DMS53 (cell line): ENCODE measurements at places on chromosomes 16 and 17.
A peak's percentile ranks its signal among the peaks of the same experiment; 100 is the strongest.

- DNase-seq, result no peak
These were observed 1139.8 kb downstream of the CDH11 start for GRCh38 chr16:63982110-63982509.

DNA sequence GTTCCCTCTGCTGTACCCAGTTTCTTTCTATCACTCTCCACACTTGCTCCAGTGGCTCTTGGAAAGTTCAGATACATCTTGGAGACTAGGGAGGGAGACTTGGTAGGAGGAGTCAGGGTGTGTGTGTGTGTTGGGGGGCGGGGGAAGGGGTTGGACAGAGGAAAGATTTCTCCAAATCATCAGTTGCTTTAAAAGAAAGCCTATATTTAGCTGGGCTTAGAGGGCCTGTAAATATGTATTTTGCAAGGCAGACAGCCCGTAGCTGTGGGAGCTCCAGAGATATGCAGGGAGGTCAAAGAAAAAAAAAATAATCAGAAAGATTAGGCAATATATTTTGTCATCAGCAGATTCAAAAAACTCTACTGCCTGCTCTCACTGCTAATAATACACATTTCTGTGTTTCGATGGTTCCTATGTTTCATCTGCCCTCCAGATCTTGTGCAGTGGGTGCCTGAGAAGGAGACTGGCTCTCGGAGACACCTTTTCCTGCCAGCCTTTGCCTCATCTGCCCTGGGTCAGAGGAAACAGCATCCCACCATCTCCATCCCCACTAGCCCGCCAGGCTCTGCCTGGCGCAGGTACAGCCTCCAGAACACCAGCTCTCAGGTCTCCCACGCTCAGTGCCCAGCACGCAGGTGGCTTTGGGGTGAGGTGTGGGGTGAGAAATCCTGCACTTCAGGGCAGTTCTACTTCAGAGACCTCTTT is 4.8 kb upstream of the PPP1R9B start:
- no peak for DNase-seq

GRCh38 chr17:42660692-42661345 is 1.7 kb downstream of the TUBG2 start:
- DNase-seq, result no peak

DNA sequence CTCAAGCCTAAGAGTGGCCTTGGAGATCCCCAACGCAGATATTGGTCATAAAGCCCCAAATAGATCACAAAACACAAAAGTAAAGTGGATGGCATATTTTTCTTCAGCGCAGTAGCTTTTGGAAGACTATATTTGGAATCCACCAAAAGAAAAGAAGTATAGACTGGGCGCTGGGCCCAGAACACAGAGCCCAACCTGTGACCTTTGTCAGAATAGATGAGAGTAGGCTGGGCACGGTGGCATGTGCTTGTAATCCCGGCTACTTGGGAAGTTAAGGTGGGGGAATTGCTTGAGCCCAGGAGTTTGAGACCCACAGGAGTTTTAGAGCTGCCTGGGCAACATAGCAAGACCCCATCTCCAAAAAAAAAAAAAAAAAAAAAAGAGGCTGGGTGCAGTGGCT is 14.6 kb downstream of the SCIMP start:
- no peak for DNase-seq

- no peak for DNase-seq
These were observed 249.2 kb downstream of the HAPSTR1 start for GRCh38 chr16:9340526-9341256.

GRCh38 chr17:12067485-12067884 is 46.8 kb downstream of the MAP2K4 start:
- no peak for DNase-seq

- peak; percentile 14 for DNase-seq
These were observed 79.5 kb downstream of the CA4 start for GRCh38 chr17:60229188-60229802.

DNA sequence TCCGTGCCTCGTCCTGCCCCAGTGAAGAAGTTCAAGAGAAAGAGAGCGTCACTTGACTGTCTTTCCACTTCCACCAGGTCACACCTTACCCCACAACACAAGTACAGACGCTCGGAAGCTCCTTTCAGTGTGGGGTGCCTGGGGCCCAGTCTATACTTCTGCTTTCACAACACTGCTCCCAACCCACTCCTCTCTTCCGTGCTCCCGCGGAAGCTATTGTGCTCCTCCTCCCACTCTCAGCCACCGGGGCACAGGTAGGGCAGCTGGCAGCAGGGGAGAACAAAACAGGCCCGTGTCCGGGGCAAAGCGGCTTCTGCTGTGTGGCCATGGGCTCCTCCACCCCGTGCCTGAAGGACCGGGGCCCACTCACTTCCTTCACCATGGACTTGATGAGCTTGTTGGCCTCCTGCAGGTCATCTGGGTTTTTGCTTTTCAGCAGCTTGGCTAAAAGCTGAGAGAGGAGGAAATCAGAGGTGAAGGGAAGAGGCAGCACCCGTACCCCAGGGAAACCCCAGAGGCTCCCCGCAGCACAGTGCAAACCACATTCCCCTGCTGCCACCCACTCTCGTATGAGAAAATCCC is 18.9 kb downstream of the GGA3 start:
- no peak for DNase-seq

- DNase-seq, result no peak
These were observed 45.4 kb upstream of the CCL1 start for GRCh38 chr17:34408439-34408838.

- no peak for DNase-seq
These were observed 181.5 kb upstream of the MON1B start for GRCh38 chr16:77009453-77009852.

- peak; percentile 37 for DNase-seq
These were observed 12.6 kb downstream of the CDH15 start for GRCh38 chr16:89183975-89184676.

GRCh38 chr17:45780921-45781320 is 3.2 kb upstream of the CRHR1 start:
- no peak for DNase-seq

DNA sequence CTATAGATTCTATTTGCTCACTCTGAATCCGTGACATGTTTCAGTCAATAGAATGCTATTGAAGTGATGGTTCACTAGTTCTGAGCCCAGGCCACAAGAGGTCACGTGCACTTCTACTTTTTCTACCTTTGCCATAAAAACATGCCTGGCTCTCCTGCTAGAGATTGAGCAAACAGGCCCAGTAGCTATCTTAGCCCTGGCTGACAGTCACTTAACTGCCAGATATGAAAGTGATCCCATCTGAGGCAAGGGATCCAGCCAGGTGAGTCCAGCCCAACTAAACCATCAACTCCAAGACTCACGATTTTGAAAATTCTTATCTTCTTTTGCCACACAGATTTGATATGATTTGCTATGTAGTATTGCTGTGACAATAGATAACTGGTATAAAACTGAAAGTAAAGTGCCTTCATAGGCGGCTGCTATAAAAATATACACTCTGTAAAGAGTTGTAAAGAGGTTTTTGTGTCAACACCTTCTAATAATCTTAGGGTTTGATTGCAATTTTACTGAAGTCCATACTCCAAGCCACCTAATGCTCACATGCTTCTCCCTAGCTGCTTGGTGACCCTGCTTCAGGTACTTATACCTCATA is 937.7 kb upstream of the SOX9 start:
- DNase-seq, result peak; percentile 91

GRCh38 chr16:19746561-19746960 is 28.5 kb downstream of the IQCK start:
- DNase-seq, result no peak

- no peak for DNase-seq
These were observed 344.7 kb downstream of the GRIN2A start for GRCh38 chr16:9837481-9837880.

DNA sequence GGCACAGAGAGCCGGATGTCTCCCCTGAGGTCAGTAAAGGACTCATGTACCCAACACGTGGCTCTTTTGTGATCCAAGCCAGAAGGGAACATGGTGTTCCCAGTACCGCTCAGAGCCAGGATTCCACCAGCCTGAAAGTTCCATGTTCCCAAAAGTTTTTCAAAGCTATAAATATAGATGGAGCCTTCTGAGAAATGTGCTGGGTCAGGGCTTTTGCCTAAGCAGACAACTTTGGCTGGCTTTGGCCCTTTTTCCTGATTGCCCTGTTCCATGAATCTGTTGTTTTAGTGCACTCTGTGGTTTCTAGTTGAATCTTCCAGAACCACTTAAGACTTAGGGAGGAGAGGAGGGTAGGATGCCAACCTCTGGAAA is 128.5 kb upstream of the HS3ST2 start:
- no peak for DNase-seq

DNA sequence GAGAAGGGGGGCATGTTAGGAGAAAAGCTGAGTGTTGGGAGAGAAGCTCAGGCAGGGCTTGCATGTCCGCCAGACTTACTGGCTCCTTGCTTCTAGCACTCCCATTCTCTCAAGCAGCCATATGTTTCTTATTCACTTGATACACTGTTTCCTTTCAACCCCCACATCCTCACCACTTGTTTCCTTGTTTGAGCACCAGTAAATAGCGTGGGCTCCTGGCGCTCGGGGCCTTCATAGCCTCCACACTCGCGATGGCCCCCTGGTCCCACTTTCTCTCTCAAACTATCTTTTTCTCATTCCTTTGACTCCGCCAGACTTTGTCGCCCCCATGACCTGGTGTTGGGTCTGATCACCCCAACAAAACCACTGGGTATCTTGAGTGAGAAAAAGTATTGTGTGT is 16.6 kb downstream of the ATP5PD start:
- no peak for DNase-seq

GRCh38 chr16:51538707-51539498 is 387.8 kb upstream of the SALL1 start:
- DNase-seq, result no peak

DNA sequence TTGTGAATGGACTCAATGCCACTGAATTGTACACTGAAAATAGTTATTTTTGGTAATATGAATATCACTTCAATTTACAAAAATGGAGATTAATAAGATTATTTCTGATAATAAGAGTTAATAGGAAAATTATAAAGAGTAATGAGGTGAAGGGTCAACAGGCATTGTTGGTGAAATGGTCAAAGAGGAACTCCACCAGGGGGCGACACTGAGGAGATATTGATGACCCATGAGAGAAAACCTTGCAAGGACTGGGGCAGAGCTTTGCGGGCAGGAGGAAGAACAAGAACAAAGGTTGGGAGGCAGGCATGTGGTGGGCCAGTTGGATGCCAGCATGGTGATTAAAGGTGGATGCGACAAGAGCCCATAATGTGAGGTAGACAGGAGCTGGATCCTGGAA is 74.0 kb upstream of the XYLT1 start:
- DNase-seq, result peak; percentile 8

- DNase-seq, result no peak
These were observed 384.3 kb downstream of the CDH13 start for GRCh38 chr16:83010776-83011720.

DNA sequence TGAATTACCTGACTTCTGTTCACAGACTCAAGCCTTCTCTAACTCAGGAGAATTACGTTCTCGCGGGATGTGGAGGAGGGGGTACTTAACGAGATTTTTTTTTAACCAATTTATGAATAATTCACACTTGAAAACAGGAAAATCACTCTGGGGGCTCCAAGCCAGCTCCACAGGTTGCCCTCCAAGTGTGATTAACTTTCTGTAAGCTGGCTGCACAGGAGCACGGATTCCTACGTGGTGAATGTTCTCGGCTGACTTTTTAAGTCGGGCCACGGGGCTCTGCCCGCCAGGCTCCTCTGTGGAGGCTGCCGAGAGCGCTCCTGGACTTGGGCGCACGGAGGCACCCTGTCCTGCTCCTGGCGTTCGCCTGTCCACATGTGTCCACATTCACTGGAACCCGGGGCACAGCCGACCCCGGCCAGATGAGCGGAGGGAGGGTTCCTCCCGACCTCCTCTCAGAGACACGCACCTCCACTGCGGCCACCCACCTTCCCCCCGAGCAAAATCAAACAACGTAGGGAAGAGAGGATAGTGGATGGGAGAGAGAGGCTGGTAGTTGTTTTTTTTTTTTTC is 147.1 kb upstream of the CHMP6 start:
- no peak for DNase-seq

DNA sequence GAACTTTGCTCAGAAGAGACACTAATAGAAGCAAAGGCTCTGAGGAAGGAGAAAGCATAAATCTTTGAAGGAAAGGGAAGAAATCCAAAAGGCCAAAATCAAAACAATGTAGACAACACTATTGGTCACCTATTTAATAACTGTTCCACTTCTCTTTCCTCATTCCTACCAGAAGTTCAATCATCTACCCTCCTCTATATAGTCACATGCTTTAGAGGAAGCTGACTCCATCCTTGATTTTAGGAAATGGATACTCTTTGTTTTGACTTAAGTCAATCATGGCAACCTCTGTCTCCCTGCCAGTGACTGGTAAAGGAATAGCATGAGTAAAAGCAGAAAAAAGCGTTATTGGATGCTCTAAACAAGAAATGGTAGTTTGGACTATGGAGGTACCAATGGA is 7.3 kb downstream of the BRIP1 start:
- no peak for DNase-seq

- no peak for DNase-seq
These were observed 17.4 kb downstream of the ZNF423 start for GRCh38 chr16:49838441-49839016.

GRCh38 chr16:55116165-55116920 is 185.7 kb downstream of the IRX5 start:
- DNase-seq, result no peak

- no peak for DNase-seq
These were observed 130.2 kb downstream of the ABCC6 start for GRCh38 chr16:16092925-16093627.

- no peak for DNase-seq
These were observed 7.9 kb downstream of the CLUAP1 start for GRCh38 chr16:3508736-3509135.

DNA sequence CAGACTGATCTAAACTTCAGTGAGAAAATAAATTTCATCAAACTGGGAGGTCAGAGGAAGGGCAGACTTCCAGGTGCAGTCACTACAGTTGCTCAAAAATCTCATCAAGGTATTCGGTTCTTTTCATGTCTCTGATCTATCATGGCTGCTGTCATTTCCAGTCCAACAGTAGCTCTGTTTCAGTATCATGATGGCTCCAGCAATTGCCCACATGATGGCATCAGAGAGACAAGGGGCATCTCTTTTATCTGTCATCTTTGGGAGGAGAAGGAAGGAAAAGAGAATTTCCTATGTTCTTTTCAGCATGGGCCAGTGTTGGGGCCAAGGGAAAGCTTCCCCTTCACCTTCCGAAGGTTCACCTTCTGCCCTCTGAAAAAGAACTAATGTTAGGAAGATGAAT is 504.9 kb upstream of the HSBP1 start:
- peak; percentile 22 for DNase-seq

- DNase-seq, result peak; percentile 46
These were observed 114.9 kb downstream of the TRIM37 start for GRCh38 chr17:58991718-58992331.

DNA sequence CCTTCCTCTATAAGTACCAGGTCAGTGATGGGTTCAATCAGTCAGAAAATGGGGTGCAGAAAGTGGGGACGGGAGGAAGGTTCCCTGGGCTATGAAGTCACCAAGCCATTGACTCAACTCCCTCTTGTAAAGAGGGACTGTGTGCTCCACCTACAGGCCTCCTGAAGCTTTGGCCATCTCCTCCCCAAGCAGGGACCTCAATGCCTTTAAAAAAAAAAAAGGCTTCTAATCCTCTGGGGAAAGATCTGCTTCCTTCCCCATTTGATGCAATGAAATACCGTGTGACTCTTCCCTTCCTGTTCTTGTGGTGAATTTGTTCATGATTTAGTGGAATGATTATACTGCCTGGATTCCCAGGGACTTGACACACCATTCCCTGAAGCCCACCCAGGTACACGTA is 30.8 kb downstream of the VWA3A start:
- DNase-seq, result peak; percentile 23
